ENCODE measurements at places on chromosomes 12 and 14. TPM values are rescaled to one million over a fixed set of nuclear protein-coding genes. Genes with fewer than 3 reads are reported as not detected.

- DNase-seq, result no peak
Measured at GRCh38 chr12:110005319-110005973, 6.2 kb downstream of the ANKRD13A start.

DNA sequence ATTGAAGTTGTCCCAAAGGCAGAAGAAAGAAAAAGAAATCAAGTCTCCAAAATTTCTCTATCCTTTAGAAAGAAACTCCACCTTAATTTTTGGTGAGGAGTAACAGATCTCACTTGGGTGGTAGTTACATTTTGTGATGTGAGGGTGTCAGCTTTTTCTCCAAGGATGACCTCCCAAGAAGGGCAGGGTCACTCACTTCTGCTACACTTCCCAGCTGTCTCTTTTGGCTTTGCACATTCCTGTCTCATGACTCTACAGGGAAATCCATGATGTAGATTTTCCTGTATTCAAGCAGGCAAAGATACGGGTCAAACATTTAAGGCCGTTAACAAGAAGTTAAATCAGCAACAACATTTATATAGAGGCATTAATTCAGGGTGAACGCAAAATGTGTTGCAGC, 1016.4 kb downstream of the NRXN3 start:
- no peak for DNase-seq

- DNase-seq, result no peak
Measured at GRCh38 chr14:81148635-81149034, 72.1 kb downstream of the GTF2A1 start.

- DNase-seq, result no peak
Measured at GRCh38 chr12:91885851-91886731, 259.6 kb downstream of the BTG1 start.

DNA sequence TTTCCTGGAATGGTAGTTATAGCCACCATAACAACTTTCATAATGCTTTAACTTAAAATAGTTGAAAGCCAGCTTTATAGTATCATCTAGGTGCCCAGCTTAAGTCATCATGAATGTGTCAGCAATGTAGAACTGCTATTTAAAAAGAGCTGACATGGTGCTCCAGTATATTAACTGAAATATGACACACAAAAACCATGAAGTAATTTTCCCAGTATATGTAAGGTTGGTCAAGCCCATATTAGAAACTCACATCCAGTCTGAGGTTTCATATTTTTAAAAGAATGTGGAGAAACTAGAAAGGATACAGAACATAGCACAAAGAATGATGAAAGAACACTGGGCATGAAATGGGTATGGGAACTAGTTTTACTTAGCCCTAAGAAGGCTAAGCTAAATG, 121.3 kb upstream of the KRAS start:
- DNase-seq, result no peak

- DNase-seq, result no peak
Measured at GRCh38 chr14:35121026-35121886, 534 bp downstream of the PPP2R3C start.

GALNT6 gene
- total RNA-seq, result 12.5 TPM

DNA sequence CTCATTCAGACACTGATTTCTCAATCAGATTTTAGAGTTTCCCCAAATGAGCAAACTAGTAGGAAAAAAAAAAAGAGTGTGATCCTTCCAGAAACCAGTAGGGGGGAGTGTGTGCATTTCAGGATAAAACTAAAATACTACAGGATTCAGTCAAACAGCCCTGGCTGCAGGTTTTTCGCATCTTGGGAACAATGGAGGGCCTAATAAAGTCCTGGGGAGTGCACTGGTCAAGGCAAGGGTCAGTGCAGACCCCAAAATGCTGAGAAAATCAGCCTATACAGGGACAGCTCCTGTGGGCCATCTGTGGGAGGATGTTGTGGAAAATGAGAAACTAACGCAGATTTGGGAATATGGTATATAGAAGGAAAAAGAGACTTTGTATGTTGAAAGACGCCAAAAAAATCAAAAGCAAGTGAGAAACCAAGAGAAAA, 22.2 kb upstream of the ABCD4 start:
- no peak for DNase-seq

DNA sequence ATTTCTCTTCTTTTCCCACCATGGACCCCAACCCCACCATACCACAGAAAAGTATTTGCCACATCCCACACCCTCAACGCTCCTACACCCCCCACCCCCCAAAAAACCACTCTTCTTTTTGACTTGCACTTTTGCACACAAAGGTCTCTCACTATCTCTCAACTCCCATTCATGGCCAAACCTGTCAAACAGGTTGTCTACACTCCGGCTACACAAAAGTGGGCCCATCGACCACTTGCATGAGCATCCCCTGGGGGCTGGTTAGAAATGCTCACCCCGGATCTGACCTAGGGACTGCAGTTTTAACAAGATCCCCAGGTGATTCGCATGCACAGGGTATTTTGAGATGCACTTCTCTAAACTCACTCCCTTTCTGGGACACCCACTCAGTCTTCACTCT, 248.2 kb downstream of the DPF3 start:
- no peak for DNase-seq

- no peak for DNase-seq
Measured at GRCh38 chr14:62885451-62885850, 159.8 kb downstream of the KCNH5 start.

GRCh38 chr14:59570122-59570521, 6.5 kb downstream of the CCDC175 start:
- DNase-seq, result no peak

DNA sequence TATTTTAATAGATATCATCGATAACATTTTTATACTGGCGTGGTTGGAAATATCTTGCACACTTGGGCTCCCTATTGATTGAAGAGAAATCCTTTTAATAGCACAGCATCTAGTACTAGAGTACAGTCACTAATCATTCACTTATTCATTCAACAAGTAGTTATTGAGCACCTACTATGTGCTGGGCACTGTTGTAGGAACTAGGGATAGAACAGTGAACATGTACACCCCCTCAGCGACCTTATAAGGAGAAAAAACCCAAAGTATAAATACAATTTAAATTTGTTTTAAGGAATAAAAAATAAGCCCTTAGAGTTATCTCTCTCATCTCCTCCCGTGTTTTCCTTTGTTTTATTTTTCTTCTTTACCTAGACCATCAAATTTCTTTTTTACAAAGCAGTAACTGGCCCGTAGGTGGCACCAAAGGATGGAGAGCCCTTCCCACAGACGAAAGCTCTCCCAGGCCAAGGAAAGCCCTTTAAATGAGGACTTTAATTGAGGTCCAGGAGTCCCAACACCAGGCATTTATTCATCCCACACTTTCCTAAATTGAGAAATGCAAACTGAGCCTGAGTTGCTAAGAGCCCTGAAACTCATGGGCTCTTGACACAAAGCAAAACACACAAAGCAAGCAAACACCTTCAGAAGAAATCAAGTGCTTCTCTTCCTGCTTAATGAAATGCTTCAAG, 29.0 kb downstream of the PEBP1 start:
- peak; percentile 40 for DNase-seq

DNA sequence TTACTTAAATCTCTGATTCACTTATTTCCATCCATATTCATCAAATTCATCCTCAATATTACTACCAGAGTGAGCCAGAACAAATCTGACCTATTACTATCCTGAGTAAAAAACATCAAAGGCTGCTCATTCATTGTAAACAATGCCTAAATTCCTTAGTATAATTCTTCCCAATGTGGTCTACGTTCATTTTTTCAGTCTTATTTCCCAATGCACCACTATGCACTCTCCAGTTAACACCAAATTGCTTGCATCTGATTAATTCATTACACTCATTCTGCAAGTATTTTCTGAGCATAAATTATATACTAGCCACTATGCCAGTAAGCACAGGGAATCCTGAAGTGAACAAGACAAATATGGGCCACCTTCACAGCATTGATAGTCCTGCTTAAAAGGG, 110.0 kb downstream of the EPS8 start:
- no peak for DNase-seq

DNA sequence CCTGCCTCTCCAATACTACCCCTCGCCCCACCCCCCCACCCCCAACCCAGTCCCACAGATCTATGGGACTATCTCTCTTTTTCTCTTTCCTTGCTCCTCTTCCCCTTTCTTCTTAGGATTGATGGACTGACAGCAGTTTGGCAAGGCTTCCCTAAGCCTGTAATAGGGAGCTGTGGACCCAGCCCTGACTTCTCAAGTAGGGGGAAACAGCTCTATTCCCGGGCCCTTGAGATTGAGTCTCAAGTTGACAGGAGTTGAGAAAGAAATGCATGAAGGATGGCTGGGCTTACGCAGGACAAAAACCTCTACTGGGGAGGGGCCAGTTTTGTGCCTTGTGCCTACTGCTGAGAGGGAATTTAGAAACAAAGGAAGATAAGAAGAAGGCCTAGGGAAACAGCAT, 60.4 kb downstream of the SMUG1 start:
- no peak for DNase-seq

DNA sequence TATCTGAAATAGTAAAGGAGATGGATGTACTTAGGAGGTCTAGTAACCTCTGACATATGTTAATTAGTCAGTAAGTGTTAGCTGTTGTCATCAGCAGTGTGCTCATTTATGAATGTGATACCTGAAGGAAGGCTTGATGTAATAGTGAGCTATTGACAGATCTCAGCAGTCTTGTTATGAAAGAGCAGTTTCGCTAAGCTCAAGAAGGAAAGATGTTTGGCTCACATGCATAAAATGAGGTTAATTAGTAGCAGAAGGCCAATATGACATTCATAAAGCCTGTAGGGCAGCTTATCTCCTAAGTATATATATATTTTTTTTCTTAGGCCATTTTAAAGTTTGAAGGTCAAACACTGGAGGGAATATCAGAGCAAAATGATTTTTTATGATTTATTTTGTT, 2.8 kb downstream of the FAM234B start:
- no peak for DNase-seq

DNA sequence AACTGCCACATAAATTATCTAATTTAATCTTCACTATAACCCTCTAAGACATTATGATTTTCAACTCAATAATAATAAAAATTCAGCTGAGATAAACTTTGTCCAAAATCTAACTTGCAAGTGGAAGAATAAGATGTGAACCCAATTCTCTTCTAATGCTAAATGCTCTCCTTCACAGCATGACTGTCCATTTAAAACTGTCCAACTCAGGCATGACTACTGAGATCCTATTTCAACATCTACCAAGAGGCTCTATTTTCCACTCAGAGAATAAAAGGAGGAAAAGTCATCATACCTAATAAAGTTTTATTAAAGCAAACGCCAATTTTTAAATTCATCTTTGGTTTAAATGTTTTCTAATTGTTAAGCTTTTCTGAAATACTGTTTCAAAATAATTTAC, 183.6 kb downstream of the MED13L start:
- DNase-seq, result no peak

DNA sequence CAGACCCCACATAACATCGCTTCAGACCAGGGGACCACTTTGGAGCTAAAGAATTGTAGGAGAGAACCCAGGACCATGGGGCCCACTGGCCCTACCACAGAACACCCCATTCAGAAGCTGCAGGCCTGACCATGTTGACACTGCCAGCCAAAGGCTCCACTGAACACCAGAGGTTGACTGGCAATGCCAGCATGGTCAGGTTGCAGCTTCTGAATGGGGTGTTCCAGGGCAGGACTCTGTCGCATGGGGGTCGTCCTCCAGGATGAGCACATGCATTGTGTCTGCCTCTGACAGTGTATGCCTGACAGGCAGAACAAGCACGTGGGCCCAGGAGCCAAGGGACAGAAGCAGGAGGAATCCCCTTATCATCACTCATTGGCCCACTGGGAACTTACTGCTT, 34.1 kb downstream of the DIO3 start:
- no peak for DNase-seq

GLT1D1 gene
- total RNA-seq, result 0.44 TPM

BMAL2 gene
- total RNA-seq, result 7.9 TPM

WNT5B gene
- total RNA-seq, result 7.5 TPM

- DNase-seq, result no peak
Measured at GRCh38 chr14:104867371-104868059, 2.4 kb downstream of the CEP170B start.

DNA sequence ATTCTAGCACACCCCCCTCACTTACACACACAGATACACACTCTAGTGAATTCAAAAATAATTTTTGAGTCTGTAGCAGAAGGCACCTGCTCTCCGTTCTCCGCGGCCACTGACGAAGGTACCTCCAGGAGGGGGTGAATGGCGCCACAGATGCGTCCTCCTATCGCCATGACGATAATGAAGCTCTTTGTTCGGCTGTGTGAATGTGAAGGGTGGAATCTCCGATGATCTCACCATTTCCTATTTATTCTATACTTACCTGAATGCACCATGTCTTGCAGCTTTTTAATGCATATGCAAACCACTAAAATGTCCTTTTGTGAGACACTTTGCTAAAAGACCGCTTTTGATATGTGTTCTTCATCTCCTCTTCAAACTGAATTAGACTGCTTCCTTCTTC, 162.7 kb downstream of the EGLN3 start:
- no peak for DNase-seq

NKX2-1 gene
- not detected for total RNA-seq

DNA sequence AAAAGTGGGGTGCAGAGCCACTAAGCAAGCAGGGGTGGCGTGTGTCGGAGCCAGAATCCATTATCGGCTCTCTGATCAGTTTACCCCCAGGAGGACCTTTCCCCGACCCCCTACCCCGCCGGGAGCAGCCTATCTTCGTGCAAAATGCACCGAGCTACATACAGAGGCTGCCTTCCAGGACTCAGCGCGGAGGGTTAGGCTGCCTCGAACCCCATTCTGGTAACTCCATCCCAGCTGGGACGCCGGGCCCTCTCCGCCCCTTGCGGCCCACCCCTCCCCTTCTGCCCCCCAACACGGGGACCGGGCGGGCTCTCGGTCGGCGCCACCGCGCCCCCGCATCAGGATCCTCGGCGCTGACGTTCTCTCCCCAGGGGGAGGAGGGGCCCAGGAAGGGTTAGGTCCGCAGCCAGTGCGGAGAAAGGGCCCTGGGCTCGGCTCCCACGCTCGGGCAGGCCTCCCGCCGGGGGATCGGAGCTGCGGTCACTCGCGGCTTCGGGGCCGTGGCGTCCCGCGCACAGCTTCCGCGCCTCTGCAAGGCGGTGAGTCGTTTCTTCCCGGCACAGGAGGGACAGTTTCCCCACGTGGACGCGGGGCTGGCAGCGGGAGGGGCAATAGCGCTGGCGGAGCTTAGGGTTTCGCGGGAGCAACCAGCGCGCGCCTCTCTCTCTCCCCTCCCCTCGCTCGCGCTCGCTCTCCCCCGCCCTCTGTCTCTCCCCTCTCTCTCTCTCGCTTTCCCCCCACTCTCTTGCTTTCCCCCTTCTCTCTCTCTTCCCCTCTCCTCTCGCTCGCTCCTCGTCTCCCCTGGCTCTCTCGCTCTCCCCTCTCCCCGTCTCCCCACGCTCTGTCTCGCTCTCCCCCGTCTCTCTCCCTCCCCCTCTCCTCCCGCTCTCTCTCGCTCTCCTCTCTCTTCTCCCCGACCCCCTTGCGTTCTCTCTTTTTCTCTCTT, 12.5 kb upstream of the MAP3K9 start:
- peak; percentile 46 for DNase-seq

MDGA2 gene
- 8.1 TPM for total RNA-seq

IL31 gene
- not detected for total RNA-seq

- DNase-seq, result peak; percentile 5
Measured at GRCh38 chr12:20629414-20630156, 65.5 kb upstream of the SLCO1C1 start.

GRCh38 chr12:22656831-22657230, 31.9 kb downstream of the ETNK1 start:
- no peak for DNase-seq

BDKRB1 gene
- not detected for total RNA-seq

GRCh38 chr14:51938137-51938536, 51.2 kb upstream of the RTRAF start:
- DNase-seq, result no peak

GRCh38 chr12:92349635-92350034, 204.0 kb upstream of the BTG1 start:
- DNase-seq, result no peak
